ENCODE measurements at places on chromosomes 2 and 18. TPM values are rescaled to one million over a fixed set of nuclear protein-coding genes. Genes with fewer than 3 reads are reported as not detected.

Gene GATA6
- total RNA-seq, result 0.14 TPM

Gene FOXD4L1
- not detected for total RNA-seq

Gene CXCR1
- not detected for total RNA-seq

DNA sequence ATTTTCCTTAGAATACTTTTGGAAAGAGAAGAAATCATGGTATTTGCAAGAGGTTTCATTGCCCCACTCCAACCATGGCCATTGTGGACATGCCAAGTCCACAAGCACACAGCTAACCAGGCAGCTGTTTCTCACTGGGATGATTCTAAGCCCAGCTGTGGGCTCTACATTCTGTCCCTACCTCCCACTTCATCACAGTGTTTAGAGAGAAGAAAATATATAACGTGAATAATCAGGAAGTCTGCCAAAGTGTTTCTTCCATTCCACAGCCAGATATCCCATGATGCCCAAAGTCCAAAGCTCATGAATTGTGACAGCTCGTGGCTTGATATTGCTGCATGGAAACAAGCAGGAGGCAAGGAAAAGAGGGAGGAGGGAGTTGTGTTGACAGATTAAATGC is 433.7 kb upstream of the GYPC start:
- no peak for DNase-seq
- no peak overlapping the region for H3K27ac ChIP-seq
- H3K27me3 ChIP-seq, result peaks cover 2% of the 10 kb centered on the region

GRCh38 chr2:215028231-215028630 is 110.2 kb downstream of the ABCA12 start:
- no peaks in the 10 kb centered on the region for H3K4me1 ChIP-seq
- H3K27me3 ChIP-seq, result no peaks in the 10 kb centered on the region
- H3K36me3 ChIP-seq, result no peaks in the 10 kb centered on the region
- no peak for DNase-seq
- no peak overlapping the region for H3K4me3 ChIP-seq

DNA sequence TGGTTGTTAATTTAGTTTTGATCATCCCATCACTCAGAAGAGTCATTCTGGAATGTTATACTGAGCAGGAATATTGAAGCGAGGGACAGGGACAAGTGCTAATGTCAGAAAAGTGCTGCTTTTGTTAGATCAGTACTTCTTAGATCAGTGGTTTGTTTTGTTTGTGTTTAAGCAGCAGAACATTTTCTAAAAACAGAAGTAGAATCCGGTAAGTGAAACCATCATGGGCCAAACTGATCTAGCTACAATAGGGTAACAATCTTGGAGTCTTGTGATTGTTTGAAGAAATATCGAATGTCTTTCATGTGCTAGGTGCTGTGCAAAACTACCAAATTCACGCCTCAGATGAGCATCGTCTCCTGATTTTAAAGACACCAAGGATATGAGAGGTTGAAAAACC is 45.1 kb upstream of the SEC11C start:
- H3K4me3 ChIP-seq, result no peak overlapping the region
- no peaks in the 10 kb centered on the region for H3K36me3 ChIP-seq
- peaks cover 10% of the 10 kb centered on the region for H3K27me3 ChIP-seq
- no peaks in the 10 kb centered on the region for H3K4me1 ChIP-seq

DNA sequence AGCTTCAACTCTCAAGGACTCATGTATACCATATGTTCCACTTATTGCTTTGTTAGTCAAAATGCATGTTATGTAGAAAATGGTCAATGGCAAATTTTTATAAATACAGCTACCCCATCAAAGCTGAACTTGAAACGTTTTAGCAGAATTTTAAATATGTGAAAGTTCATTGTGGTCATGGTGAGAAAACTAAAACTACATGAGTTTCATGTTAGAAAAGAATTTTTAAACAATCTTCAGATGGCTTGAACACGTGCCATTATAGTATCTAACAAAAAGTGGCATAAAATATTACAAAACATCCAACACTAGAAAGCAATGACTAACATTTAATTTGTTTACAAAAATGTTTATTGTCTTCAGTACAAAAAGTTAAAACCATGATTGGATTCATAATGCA is 246.0 kb upstream of the KCNJ3 start:
- no peaks in the 10 kb centered on the region for H3K36me3 ChIP-seq
- DNase-seq, result no peak
- no peak overlapping the region for H3K27ac ChIP-seq

GRCh38 chr2:61937886-61938285 is 32.4 kb downstream of the COMMD1 start:
- DNase-seq, result no peak
- H3K27me3 ChIP-seq, result no peaks in the 10 kb centered on the region
- H3K4me3 ChIP-seq, result no peak overlapping the region
- H3K4me1 ChIP-seq, result no peaks in the 10 kb centered on the region
- no peaks in the 10 kb centered on the region for H3K36me3 ChIP-seq
- no peak overlapping the region for H3K27ac ChIP-seq

DNA sequence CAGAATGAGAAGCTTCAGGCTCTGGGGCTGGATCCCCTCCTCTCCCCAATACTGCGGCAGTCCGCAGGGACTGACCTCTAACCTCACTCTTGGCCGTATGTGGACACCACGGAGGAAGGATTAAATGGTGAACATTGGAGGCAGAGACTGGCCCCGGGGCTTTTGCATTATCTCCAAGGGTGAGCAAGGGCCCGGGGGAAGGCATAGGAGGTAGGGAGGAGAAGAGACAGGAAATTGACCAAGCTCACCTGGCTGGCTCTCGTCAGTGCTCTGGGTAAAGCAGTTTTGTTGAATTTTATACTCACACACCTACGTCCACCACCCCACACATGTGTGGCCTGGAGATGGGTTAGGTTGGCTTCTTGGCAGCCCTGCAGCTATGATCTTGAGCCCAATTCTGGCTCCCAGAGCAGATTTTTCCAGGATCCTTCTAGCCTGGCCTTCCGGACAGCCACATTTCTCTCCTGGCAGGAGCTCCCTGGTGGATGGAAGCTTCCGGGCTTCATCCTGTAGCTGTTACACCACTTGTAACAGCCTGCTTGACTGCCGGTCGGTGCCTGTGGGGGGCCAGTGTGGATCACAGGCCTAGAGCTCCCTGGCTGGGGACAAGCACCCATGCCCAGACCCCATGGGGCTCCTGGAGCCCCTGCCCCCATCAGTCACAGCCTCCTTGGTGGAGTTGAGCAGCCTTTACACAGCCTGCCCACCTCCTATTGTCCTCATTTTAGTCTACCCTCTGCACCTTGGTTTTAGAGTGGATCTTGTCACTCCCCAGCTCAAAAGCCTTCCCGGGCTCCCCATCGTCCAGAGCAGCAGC is 7.6 kb downstream of the ITM2C start:
- no peaks in the 10 kb centered on the region for H3K27me3 ChIP-seq
- no peak for DNase-seq
- H3K4me3 ChIP-seq, result no peak overlapping the region
- peaks cover 18% of the 10 kb centered on the region for H3K36me3 ChIP-seq

GRCh38 chr18:70047931-70048603 is 100.4 kb upstream of the CD226 start:
- H3K36me3 ChIP-seq, result peaks cover 10% of the 10 kb centered on the region
- H3K27me3 ChIP-seq, result no peaks in the 10 kb centered on the region
- no peak overlapping the region for H3K4me3 ChIP-seq
- no peak for DNase-seq

GRCh38 chr2:21452263-21452662 is 328.5 kb downstream of the TDRD15 start:
- no peaks in the 10 kb centered on the region for H3K27me3 ChIP-seq
- no peak overlapping the region for H3K27ac ChIP-seq
- no peaks in the 10 kb centered on the region for H3K36me3 ChIP-seq

DNA sequence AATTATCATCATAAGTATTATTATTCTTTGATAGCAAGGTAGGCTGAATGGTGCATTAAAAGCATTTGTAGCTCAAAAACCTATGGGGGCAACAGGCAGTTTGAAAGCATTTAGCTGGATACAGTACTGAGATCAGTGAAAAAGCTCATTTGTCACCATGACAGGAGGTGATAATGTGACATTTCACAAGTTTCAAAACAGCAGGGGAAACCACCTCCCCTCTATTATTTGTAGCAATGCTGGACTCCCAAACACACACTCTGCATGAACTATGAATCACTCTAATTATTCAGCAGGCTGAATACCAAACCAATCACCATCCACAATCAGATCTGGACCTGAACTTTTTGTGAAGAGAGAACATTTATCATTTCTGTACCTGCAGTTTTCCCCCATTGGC is 63.4 kb downstream of the MYO5B start:
- peaks cover 4% of the 10 kb centered on the region for H3K27me3 ChIP-seq
- H3K36me3 ChIP-seq, result no peaks in the 10 kb centered on the region
- no peaks in the 10 kb centered on the region for H3K4me1 ChIP-seq
- DNase-seq, result no peak
- no peak overlapping the region for H3K4me3 ChIP-seq
